ENCODE measurements at places on chromosomes 13 and 19. TPM values are rescaled to one million over a fixed set of nuclear protein-coding genes. Genes with fewer than 3 reads are reported as not detected.

PLA2G4C gene
- 8.5 TPM for total RNA-seq

PABPC3 gene
- total RNA-seq, result 0.15 TPM

KLK13 gene
- total RNA-seq, result not detected

SGCG gene
- total RNA-seq, result not detected

LHB gene
- not detected for total RNA-seq

MYO1F gene
- 0.48 TPM for total RNA-seq

EFNA2 gene
- total RNA-seq, result 2.4 TPM

LAMP1 gene
- total RNA-seq, result 94.0 TPM

SERPINE3 gene
- not detected for total RNA-seq

ADGRE3 gene
- total RNA-seq, result not detected

CLDN10 gene
- total RNA-seq, result 0.26 TPM

MIA gene
- total RNA-seq, result not detected

KLK10 gene
- total RNA-seq, result 0.58 TPM

CRX gene
- not detected for total RNA-seq

NALCN gene
- 3.2 TPM for total RNA-seq

CCDC124 gene
- total RNA-seq, result 117 TPM

DZIP1 gene
- total RNA-seq, result 11.9 TPM

PRKACA gene
- 35.9 TPM for total RNA-seq

RNF17 gene
- not detected for total RNA-seq

SHC2 gene
- 0.60 TPM for total RNA-seq

CYP2S1 gene
- 21.8 TPM for total RNA-seq

ZNF738 gene
- 0.68 TPM for total RNA-seq

SWSAP1 gene
- total RNA-seq, result 1.9 TPM

CEBPA gene
- 10.2 TPM for total RNA-seq

SIGLEC12 gene
- total RNA-seq, result not detected

INSL3 gene
- total RNA-seq, result 0.68 TPM

KLF1 gene
- 0.10 TPM for total RNA-seq

PPP6R1 gene
- total RNA-seq, result 117 TPM

ZNF575 gene
- total RNA-seq, result 1.5 TPM

C19orf33 gene
- 786 TPM for total RNA-seq

SPACA4 gene
- total RNA-seq, result not detected

Data from A549 treated with Mapracorat at 1 μM for 4 hours (cell line).